Smooth muscle cell of the pulmonary artery (primary cell): ENCODE measurements at places on chromosomes 4 and X. TPM values are rescaled to one million over a fixed set of nuclear protein-coding genes. Genes with fewer than 3 reads are reported as not detected.

Gene STAP1
- not detected in 2 replicates for total RNA-seq

Gene IL1RAPL1
- total RNA-seq: 0.69 and 0.78 TPM in 2 replicates

Gene ENAM
- total RNA-seq: 0.13 TPM in 1 of 2 replicates, not detected in the other

Gene ZDHHC15
- total RNA-seq: 0.23 and 0.91 TPM in 2 replicates

Gene PITX2
- total RNA-seq: 0.10 and 0.33 TPM in 2 replicates

Gene CTAG1A
- total RNA-seq: not detected in 2 replicates

Gene RTL3
- total RNA-seq: 0.07 TPM in 1 of 2 replicates, not detected in the other

Gene PABPC5
- 0.86 and 3.3 TPM in 2 replicates for total RNA-seq

Gene TIGD4
- 0.26 and 0.43 TPM in 2 replicates for total RNA-seq

Gene SPACA5
- total RNA-seq: not detected in 2 replicates

Gene LINC00632
- 9.7 and 13.3 TPM in 2 replicates for total RNA-seq

Gene PRRG3
- total RNA-seq: not detected in 2 replicates

Gene MAGEC3
- not detected in 2 replicates for total RNA-seq

Gene ADGRA3
- total RNA-seq: 23.0 and 35.9 TPM in 2 replicates
